Fibroblast of skin of scalp (primary cell): ENCODE measurements at places on chromosomes 6 and 20.

GRCh38 chr6:36499918-36500317 lies 47.4 kb downstream of the STK38 start:
- DNase-seq: no peak

GRCh38 chr20:38212806-38213606 lies 47.5 kb downstream of the KIAA1755 start:
- no peak for DNase-seq

DNA sequence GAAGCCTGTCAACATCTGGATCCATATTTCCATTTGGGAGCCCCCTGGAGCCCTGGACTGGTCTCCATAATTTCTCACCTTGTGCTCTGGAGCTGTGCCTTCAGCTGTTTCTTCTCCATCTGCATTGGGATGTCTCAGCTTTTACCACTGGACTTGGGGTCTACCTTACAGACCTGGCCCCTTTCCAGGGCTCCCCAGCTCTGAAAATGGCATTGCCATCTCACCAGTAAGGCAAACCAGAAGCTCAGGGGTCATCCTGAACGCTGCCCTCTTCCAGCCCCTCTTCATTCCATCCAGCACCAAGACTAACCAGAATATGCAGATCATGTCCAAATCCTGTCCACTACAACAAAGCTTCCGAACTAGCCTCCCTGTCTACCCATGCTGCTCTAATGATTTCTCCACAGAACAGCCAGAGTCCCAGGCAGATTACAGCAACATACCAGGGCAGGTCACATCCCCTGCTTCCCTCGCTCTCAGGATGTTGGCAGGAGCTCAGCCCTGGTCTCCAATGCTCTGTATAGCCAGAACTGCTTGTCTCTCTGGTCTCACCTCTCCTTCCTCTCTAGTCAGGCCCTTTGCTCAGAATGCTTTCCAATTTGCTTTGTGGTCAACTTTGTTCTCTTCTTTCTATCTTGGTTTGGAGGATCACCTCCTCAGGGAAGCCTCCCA lies 17.7 kb upstream of the NNAT start:
- DNase-seq: no peak

DNA sequence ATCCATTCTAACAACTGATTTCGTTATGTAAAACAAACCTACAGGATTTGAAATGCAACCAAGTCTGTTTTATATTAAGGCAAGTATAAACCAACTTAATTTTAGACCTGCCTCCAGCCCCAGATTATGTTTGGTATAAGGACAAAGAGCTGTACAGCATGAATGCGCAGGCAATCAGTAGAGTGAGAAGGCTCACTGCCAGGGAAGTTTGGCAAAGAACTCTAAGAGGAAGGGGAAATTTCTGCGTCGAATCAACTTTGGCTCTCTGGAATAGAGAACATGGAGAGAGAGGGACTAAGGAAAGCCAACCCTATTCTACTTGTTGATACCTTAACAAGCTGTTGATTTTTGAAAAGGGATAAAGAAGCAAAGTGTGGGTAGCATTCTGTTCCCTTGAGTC lies 96.9 kb upstream of the FOXO3 start:
- DNase-seq: no peak

DNA sequence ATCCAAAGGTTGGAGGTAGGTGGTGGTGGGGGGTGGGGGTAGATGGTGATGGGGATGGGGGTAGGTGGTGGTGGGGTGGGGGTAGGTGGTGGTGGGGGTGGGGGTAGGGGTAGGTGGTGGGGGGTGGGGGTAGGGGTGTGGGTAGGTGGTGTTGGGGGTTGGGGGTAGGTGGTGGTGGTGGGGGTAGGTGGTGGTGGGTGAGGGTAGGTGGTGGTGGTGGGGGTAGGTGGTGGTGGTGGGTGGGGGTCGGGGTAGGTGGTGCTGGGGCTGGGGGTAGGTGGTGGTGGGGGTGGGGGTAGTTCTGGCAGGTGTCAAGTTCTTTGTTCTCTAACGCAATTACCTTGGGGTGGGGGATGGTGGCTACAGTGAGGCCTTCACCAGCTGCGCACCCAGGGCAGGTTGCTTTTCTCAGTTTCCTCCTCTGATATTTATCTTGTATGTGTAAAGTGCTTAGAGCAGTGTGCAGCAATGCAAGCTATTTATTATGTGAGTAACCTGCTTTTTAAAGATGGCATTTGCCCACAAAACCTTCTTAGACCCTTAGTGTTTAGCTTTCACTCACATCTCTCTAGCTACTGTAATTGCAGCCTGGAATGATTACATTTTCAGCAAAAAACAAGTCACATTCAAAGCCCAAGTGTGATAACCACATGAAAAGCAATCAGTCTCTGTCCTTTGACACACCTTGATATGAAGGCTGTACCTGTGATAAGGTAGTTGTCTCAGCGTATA lies 8.2 kb upstream of the CCDC167 start:
- DNase-seq: no peak

GRCh38 chr6:4420160-4420865 lies 284.9 kb upstream of the ECI2 start:
- no peak for DNase-seq
